A549 treated with DMSO at 1 μM for 4 hours (cell line): ENCODE measurements at places on chromosomes 6 and 20. TPM values are rescaled to one million over a fixed set of nuclear protein-coding genes. Genes with fewer than 3 reads are reported as not detected.

Gene CD83
- 1.9 to 3.3 TPM (median 2.3 TPM) in 5 replicates for total RNA-seq

Gene MYLIP
- total RNA-seq = 3.0 to 3.8 TPM (median 3.2 TPM) in 5 replicates

Gene TBXT
- not detected in 5 replicates for total RNA-seq

Gene ERMARD
- 6.3 to 8.6 TPM (median 7.6 TPM) in 5 replicates for total RNA-seq

Gene C4A
- total RNA-seq = 1.00 to 1.6 TPM (median 1.2 TPM) in 5 replicates

Gene SPDEF
- 1.5 to 2.8 TPM (median 2.6 TPM) in 5 replicates for total RNA-seq

Gene SLC22A2
- 0.06 TPM in 1 of 5 replicates, not detected in the others for total RNA-seq

Gene TMEM239
- total RNA-seq = not detected in 5 replicates

Gene FLOT1
- total RNA-seq = 81.4 to 94.3 TPM (median 88.8 TPM) in 5 replicates

Gene GABRR1
- not detected in 5 replicates for total RNA-seq

Gene HDGFL1
- total RNA-seq = not detected in 5 replicates

Gene KCNQ5
- total RNA-seq = 1.4 to 2.7 TPM (median 2.0 TPM) in 5 replicates
